ENCODE measurements at places on chromosomes 5 and 9. TPM values are rescaled to one million over a fixed set of nuclear protein-coding genes. Genes with fewer than 3 reads are reported as not detected.

The CER1 gene
- total RNA-seq: not detected

The IRX1 gene
- not detected for total RNA-seq

GRCh38 chr5:106757672-106758071 lies 913.1 kb downstream of the EFNA5 start:
- no peak for DNase-seq

- no peak for DNase-seq
Observed at GRCh38 chr5:170426786-170427185, 37.6 kb upstream of the KCNMB1 start.

DNA sequence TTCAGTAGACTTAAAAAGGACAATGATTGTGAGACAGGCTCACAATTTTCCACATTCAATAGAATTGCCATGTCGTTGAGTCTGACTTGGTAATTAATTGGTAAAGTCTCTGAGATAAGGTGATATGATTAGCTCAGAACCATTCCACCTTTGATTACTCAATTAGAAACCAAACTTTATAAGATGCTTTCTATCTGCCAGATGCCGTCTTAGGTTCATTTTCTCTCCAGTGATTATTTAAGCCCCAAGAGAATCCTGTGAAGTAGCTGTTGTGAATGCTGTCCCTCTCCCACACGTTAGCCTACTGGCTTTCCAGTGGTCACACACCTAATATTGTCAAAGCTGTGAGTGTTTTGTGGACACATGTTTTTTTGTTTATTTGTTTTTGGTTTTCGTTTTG lies 528.9 kb upstream of the ZNF462 start:
- no peak for DNase-seq

GRCh38 chr9:36163786-36164170 lies 5.4 kb upstream of the CCIN start:
- no peak for DNase-seq

GRCh38 chr9:128927731-128928411 lies 7.1 kb downstream of the PHYHD1 start:
- peak; percentile 61 for DNase-seq

DNA sequence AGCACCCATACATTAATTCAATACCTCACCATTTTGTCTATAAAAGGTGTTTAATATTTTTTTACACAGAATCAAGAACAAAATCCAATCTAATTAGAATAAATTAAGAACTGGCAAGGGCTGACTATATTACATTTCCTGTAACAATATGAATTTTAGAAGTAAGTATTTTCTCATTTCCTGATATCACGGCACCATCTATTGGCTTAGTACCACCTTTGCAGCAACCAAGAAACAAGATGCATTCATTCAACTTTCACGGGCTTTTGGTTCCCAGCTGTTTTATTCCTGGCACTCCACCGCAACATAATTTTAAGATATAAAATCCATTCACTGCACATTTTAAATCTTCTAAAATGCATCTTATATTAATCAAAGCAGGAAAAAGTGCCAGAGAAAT lies 20.6 kb downstream of the PSMB7 start:
- DNase-seq: no peak

DNA sequence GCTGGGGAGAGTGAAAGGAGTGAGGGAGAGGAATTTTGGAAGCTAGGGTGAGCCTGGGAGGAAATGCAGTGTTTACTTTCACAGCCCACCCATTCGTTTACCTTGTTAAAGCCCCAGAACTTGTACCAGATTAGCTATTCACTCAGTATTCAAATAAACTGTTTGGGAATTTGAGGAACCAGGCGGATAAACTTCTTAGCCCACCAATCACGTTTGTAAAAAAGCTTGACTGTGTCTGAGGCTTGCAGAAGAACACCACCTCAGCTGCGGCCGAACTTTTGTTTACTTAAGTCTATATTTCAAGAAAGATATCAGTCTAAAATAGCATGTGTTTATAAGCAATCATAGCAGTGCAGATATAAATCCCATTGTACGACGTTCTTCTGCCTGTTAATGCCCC lies 5.2 kb upstream of the TLE1 start:
- no peak for DNase-seq

GRCh38 chr5:142219146-142219545 lies 105.7 kb downstream of the SPRY4 start:
- DNase-seq: no peak
